Fibroblast of pulmonary artery (primary cell): ENCODE measurements at places on chromosomes 1 and 21.
A peak's percentile ranks its signal among the peaks of the same experiment; 100 is the strongest.

DNA sequence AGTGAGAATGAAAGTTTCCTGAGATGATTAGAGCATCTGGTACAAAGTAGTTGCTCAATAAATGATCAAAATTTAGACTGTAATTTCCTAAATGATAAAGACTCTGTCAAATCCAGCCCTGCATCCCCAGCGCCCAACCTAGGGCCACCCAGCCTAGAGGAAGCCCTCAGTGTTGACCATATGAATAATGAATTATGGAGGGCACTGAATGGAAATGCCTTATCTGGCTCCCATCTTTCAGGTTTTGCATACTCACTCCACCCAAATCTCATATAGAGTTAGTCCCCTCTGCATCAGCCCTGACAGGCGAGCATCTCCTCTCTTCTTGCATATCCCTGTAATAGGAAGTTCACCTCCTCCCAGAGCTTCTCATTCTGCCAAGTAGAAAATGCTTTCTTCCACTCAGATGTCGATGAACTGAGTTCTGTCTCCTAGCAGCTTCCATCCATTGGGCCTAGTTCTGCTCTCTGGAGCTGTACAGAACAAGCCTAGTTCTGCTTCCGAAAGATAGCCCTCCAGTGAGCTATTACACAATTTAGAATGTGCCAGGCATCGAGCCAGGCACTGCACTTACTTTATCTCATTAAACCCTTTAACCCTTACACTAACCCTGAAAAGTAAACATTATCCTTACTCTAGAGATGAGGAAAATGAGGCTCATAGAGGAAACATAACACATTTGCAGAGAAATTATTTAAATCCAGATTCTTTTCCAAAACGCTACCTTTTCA, 20.9 kb downstream of the COA7 start:
- DNase-seq, result peak; percentile 38

- no peak for DNase-seq
Measured at GRCh38 chr21:43696214-43696613, 22.7 kb upstream of the PDXK start.

DNA sequence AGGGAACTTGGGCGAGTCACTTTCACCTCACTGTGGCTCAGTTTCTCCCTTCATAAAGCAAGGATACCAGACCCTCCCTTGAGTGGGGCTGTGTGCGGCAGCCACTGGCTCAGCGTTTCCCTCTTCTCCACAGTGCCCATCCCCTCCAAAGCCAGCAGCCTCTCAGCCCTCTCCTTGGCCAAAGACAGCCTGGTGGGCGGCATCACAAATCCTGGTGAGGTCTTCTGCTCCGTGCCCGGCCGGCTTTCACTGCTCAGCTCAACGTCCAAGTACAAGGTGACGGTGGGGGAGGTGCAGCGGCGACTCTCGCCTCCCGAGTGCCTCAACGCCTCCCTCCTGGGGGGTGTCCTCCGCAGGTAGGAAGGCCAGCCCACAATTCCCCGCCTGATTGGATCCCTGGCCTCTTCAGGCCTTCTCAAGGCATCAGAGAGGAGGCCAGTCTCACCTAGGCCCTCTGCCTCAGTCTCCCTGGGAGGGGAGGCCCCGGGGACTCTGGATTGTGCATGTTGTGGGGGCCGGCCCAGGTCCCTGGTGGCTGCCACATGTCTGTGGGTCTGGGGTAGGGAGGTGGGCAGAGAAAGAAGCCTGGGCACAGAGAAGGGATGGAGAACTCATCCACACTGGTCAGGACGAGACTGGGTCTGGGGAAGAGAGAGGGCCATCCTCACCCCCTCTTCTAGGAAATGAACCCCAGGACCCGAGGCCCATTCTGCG, 15.2 kb downstream of the TFAP2E start:
- DNase-seq, result no peak

DNA sequence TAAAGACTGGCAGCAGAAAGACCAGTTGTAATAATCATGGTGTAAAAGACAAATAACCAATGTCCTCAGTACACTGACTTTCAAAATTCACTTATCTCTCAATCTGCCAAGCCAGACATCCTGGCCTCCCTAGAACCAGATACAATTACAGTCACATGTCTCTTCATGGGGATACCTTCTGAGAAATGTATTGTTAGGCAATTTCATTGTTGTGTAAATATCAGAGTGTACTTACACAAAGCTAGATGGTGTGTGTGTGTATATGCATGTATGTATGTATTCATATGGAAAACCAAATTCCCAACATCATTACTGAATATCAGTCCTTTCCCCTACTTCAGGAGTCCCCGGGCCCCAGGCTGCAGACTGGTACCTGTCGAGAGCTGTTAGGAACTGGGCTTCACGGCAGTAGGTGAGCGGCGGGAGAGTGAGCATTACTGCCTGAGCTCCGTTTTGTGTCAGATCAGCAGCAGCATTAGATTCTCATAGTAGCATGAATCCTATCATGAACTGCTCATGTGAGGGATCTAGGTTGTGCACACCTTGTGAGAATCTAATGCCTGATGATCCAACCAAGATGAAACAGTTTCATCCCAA, 65.3 kb upstream of the ZNF326 start:
- no peak for DNase-seq

- DNase-seq, result no peak
Measured at GRCh38 chr21:15182731-15183130, 117.9 kb upstream of the NRIP1 start.

- DNase-seq, result no peak
Measured at GRCh38 chr1:115130786-115131185, 41.5 kb upstream of the TSPAN2 start.

DNA sequence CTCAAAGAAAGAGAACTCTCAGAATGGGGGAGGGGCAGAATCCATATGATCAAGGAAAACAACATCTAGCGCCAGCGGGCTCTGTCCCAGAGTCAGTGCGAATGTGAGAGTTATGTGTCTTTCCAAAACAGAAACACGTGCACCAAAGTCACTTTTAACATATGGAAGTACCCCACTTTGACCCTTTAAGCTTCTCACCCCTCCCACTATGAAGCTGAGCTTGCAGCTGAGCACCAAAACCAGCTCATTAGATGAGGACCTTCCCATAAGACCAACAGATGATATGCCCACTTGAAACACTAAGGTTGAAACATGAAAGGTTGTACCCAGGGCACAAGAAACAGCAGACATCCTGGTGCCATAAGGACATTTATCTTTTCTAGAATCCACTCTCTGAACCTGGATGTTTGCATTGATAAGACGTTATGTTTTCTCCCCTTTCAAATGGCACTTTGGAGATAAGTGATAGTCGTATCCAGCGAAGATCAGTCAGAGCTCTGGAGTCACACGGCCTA, 171.0 kb downstream of the TGFBR3 start:
- no peak for DNase-seq

DNA sequence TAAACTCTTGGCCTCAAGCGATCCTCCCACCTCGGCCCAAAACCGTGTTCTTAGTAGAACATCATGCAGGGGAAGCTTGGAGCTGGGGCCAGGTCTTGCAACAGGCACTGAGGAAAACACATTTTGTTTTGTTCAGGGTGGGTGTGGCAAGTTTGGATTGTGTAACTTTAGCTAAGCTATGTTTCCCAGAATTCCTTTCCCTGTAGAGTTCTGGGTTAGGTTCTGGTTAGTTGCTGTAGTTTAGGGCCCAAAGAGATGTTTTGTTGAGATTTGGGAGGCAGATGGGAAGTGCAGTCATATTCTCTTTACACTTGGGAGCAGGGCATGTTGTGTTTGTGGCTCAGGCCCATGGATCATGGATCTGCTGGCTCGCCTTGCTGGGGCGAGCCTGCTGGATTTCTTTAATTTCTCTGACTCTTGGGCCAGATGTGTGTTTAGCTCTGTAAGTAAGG, 24.0 kb downstream of the PLA2G5 start:
- peak; percentile 60 for DNase-seq

- no peak for DNase-seq
Measured at GRCh38 chr21:45032332-45032731, 42.0 kb upstream of the ADARB1 start.

DNA sequence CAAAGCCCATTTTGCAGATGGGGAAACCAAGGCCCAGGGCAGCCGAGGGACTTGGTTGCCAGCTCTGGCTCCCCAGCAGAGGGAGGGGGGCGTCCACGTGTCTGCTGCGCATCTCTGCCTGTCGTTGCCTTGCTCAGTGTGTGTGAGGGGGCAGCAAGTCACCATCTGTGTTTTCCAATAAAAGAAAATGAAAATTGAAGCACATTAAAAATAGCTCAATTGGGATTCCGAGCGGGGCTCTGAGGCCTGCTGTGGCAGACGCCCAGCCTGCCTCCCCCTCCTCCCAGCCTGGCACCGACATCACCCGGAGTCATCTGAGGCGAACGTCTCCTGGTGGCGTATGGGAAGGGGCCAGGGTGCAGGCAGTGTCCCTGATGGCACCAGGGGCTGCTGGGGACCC, 51.2 kb downstream of the EPHB2 start:
- DNase-seq, result no peak

DNA sequence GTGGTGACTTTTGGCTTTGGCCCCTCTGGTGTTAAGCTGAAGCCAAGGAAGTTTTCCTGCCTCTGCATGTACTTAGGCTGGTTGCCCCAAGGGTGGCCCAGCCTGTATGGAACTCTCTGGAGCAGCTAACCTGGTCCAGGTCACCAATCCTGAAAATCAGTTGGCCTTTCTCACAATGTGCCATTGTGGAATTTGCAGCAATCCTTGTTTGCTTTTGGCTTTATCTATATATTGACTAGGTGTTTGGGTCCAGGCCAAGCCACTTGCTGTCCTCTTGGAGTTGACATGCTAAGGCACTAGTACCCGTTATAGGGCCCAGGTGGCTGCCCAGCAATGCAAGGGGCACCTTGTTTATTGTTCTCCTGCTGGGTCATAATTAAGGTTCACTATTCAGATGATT, 124.6 kb downstream of the CAMTA1 start:
- DNase-seq, result no peak

- DNase-seq, result no peak
Measured at GRCh38 chr21:27704567-27705166, 737.8 kb upstream of the ADAMTS5 start.

DNA sequence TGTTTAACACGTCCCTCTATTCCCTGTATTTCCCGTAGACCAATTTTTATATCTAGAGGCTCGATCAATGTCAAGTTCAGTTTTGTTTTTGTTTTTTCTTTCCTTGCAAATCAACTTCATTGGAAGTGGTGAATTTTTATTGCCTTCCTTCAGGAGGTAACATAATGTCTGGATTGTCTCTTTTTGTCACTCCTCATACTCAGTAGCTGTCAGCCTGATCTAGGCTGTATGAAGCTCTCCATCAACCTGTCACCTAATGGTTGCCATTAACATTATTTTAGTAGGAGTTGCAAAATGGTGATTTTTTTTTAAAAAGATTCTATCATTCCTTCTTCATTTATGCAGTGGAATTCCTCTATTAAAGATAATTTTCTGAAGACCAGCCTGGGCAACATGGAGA, 49.7 kb upstream of the KIF26B start:
- DNase-seq, result no peak

DNA sequence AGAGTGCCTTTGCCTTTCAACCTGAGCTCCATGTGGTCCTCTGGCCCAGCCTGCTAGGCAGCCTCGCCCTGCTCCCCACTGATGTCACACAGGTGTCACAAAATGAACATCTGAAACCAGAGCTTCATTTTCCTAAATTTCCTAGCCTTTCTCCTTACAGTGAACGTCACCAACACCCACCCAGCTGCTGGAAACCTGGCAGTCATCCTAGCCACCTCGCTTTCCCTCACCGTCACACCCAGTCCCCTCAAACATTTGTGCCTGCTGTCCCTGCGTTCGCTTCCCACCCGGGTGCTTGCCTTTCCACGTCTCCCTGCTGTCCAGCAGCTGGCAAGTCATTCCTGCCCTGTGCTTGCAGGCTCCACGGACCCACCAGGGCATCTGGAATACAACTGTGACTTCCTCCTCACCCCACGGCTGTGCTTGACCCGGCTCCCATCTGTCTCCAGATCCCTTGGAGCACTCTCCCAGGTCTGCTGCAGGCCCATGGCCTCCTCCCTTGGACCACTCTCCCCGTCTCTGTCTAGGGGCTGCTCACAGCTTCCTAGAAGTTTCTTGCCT, 23.5 kb downstream of the ADARB1 start:
- DNase-seq, result no peak

GRCh38 chr1:2444138-2444591, 31.8 kb upstream of the PEX10 start:
- DNase-seq, result no peak

- peak; percentile 47 for DNase-seq
Measured at GRCh38 chr1:19315378-19316198, 3.5 kb downstream of the SLC66A1 start.

- peak; percentile 17 for DNase-seq
Measured at GRCh38 chr1:68542586-68542985, 45.7 kb upstream of the DEPDC1 start.

DNA sequence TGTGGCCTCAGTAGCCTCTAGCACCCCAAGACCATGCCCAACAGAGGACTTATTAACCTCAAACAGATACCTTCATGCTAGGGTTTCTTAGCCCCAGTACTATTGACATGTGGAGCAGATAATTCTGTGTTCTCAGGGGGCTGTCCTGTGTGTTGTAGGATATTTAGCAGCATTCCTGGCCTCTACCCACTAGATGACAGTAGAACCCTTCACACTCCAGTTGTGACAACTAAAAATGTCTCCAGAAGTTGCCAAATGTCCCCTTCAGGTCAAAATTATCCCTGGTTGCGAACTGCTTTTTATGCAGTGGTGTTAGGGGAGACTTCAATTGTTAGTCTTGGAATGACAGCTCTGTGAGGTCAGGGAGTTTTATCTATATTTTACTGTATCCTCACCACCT, 8.1 kb downstream of the KAZN start:
- DNase-seq, result no peak

DNA sequence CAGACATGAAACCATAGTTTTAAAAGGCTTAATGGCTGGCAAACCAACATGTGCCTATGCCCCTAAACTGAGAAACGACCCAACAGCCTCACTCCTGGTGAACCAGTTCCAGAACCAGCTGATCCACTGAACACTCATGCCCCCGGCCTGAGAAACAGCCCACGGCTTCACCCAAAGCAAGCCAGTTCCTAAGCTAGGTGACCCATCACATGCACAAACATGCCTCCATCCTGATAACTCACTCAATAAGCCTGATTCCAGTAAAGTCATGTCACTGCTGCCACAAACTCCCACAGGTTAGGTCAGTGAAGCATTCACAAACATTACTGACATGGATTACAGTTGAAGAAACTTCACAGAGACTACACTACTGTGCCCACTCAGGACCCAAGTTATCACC, 161.6 kb downstream of the USH2A start:
- DNase-seq, result no peak

DNA sequence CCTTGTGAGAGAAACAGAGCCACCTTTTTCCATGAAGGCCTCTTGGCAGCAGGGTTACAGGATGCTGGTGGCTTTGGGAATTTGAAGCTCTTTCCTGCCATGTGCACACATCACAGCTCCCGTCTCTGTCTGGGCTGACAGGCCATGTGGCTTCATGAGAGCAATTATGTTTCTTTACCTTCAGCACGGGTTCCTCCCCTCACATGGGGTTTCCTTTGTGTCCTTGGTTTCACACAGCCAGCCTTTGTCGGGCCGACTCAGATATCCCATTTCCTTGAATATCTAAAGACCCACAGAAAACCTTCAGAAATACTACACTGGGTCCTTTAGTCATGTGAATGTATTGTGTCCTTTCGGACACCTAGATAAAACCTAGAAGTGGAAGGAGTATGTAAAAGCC, 7.1 kb downstream of the CLIC6 start:
- DNase-seq, result no peak
